ENCODE measurements at places on chromosomes 12 and 14.

DNA sequence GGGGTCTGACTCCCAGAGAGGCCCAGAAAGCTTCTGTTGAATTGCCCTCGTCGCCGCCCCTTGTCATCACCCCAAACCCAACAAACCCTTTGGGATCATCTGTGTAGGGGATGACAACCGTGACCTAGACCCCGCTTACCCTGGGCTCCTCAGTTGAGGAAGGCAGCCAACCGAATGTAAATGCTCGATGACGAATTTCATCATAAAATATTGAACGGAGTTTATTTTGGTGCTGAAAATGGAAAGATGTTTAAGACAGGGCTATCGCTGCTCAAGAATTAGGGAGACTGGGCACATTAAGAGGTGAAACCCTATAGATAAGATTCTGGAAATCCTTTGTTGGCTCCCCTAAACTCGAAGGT lies 512 bp downstream of the ACTR10 start:
- no peak for DNase-seq

GRCh38 chr14:49220492-49220891 lies 365.7 kb downstream of the RPS29 start:
- no peak for DNase-seq

GRCh38 chr12:41558671-41559070 lies 370.6 kb downstream of the PDZRN4 start:
- no peak for DNase-seq

GRCh38 chr12:12506496-12506890 lies 56.2 kb downstream of the DUSP16 start:
- no peak for DNase-seq

GRCh38 chr12:69341328-69341727 lies 6.9 kb upstream of the LYZ start:
- no peak for DNase-seq

DNA sequence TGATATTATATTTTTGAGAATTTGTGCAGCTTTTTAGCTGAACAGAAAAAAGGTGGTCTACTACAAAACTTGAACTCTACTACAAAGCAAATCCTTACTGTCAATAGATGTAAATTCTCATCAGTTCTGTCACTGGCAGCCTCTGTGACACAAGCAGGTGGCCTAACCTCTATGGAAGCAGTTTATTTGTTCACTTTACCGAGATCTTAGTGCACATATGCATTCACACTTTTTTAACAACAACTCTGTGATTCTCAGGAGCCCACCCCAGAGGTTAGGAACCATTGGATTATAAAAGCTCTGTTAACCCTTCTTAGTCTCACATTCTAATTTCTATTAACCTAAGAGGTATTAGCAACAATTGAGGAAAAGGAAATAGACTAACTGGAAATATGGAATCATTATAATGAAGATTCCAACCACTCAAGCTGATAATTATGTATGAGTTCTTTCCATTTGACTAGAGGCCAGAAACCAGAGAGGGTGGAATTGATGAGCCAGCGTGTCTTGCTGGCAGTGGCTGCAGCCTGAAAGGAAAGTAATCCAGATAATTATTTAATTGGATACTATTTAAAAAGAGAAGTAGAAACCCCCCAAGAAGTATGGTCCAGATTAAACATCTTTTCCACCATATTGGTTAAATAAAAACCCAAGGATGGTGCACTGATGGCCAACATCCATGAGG lies 451.1 kb downstream of the TMEM117 start:
- DNase-seq, result no peak

DNA sequence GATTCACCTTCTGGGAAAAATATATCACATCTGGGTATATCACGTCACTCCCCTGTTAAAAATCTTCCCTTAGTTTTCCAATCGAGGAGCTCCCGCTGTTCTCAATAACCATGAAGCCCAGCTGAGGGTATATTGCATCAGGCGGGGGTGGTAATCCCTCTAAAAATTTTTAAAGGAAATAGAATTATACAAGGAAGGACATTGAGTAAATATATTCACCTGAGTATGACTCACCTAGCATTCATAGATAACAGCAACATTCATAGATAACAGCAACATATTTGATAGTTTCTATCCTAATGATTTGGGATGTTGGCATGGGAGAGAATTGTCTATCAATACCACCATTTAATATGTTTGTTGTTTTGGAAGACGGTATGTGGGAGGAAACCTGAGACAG lies 473.6 kb downstream of the RMST start:
- no peak for DNase-seq

- no peak for DNase-seq
Observed at GRCh38 chr12:57268264-57268663, 17.3 kb upstream of the STAC3 start.

DNA sequence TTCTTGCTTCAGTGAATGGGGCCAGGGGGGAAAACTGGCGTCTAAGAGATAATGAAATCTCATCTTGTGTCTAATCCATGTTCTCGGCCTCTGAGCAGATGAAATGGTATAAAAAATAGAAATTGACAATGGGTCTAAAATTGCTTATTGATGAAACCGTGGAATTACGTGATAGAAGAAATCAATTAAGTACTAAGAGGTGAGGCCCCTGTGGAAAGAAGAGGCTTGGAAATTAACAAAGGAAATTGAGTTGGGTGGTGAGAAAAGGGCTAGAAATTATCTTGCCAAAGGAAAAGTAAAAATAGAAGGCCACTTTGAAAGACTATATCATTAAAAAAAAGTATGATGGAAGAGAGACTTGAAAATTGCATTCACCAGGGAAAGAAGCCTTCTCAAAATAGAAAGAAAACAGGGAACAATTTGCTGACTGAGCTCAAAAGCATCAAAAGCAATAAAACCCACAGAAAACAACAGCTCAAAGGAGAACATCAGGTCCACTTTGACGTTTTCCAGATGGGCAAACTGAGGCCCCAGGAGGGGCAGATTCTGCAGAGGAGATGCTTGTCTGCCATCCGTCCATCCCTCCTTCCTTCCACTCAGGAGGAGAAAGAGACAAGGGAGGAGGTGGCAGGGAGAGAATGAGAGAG lies 226.1 kb upstream of the RTL1 start:
- DNase-seq, result no peak

DNA sequence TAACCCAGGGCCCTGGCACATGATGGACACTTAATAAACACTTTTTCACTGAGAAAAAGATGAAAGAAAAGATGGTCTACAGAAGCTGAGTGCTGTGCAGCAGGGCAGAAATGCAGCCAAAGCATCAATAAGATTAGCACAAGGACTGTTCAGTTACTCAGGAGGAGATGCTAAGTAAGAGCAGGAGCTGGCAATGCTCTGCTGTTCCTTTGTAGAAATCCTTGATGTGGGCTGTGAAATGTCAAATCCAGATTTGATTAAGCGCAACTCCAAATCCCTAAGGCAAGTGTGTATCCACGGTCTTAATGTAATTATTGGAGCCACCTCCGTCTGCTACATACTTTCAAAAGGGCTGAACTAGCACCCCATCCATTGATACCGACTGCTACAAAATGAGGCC lies 151.8 kb upstream of the BTG1 start:
- no peak for DNase-seq

GRCh38 chr12:124484067-124484466 lies 83.3 kb downstream of the NCOR2 start:
- DNase-seq, result no peak

DNA sequence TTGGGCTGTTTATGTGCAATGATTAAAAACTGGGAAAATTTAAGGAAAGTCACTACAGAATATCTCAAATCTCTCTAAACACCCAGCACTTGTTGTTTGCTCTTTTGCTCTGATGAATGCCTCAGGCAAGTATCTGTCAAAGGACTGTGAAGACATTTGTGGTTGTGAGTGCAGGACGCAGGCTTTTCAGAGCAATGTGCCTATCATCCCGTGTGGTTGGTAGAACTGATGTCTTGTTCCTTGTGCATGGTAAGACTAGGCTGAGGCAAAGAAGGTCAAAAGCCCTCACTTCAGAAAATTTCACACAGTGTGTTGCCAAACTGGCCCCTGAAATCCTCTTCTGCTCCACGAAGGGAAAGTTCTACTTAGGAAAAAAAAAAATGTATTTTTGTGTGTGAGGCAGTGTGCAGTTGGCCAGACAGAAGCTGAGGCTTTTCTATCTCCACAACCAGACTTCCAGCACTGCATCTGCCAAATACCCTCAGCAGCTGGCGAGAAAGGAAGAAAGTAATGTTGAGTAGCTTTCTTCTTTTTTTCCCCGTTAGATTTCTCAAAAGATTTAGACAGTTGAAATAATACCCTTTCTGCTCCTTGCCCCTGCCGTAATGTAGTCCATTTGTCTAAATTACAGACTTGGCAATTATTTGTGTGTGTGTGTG lies 1103.1 kb downstream of the VRK1 start:
- no peak for DNase-seq

GRCh38 chr14:103628221-103628683 lies 759 bp upstream of the KLC1 start:
- DNase-seq, result no peak

DNA sequence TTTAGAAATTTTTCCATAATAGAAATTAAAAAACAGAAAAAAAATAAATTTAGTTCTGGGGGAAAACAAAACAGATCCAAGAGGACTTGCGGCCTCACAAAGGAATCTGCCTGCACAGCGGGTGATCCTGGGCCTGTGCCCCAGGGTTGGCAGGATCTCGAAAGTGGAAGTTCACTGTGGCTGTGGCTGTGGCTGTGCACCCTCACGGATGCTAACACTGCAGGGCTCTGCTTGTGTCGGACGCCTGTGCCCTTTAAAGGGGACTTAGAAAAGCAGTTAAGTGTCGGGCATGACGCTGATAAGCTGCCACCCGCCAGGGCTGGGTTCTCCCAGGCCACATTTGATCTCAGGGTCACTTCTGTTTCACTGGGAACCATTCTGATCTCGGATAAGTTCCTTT lies 209.1 kb downstream of the TTC7B start:
- DNase-seq, result no peak

DNA sequence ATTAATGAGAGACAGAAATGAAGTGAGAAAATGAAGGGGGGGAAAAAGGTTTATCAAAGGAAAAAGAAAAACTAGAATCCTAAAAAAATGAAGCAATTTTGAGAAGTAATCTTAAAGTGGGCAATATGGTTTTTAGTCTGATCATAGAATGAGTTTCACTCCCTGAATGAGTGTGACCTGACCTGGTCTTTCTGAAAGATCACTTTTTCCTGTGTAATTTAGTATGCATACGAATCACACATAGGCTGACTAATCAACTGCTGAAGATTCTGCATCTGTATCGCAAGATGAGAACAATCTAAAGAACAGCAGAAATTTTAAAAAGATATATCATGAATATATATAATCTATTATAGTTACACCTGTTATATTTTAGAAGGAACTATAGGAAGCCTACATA lies 11.3 kb downstream of the GNPTAB start:
- no peak for DNase-seq

GRCh38 chr14:58243790-58244555 lies 670 bp upstream of the PSMA3 start:
- no peak for DNase-seq

DNA sequence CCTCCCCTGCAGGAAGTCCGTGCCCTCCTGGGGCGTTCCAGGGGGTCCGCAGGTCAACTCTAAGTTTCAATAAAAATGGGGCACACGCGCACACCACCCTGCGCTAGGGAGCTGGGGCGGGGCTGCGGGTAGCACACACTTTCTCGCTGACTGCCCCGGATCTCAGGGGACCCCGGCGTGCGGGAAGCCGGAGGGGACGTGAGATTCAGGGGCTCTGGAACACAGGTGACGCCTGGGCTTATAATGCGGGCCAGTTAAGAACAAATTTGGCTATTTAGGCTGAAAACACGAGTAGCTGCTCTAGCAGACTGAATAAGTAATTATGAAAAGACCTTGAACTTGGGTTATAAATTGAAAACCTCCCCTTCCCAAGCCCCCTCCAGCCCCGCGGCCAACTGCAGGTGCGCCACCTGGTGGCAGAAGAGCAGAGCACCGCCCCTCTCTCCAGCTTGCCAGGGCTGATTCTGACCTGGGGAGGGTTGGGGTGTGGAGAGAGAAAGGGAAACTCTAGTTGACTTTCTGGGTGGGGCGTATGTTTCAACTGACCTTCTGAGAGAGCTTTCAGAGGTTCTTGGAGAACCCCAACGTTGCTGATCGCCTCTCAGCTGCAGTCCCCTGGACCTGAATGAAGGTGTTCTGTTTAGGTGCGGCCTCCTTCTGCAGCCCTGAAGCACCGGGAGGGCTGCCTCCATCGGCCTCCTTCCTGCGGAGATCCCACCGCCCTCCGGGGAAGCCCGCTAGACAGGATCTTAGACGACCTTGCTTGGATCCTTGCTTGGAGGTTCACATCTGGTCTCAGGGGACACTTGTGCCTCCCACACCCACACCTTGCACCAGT lies 118.4 kb upstream of the EVL start:
- DNase-seq, result no peak

GRCh38 chr14:88323086-88323522 lies at the start of gene KCNK10:
Gene KCNK10 (minus strand): TSS chr14:88323269. CDS start chr14:88322798, 471 bp downstream.
- DNase-seq, result no peak

DNA sequence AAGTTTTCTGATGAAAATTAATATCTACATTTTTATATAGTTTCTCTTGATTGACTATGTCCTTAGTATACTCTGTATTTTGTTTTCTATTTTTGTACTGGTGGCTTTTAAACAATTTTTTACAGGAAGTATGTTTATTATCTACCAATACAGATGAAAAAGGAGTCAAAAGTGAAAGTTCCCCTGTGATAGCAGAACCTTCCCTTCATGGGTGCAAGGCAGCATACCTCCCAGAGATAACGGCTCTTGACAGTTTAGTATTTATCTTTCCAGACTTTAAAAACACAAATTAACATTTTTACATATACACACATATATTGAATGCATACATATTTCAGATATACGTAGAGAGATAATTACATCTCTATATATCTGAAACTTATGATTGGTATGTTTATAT lies 17.1 kb upstream of the FAM234B start:
- DNase-seq, result no peak

GRCh38 chr14:64507376-64508156 lies 3.0 kb downstream of the ZBTB1 start:
- no peak for DNase-seq

DNA sequence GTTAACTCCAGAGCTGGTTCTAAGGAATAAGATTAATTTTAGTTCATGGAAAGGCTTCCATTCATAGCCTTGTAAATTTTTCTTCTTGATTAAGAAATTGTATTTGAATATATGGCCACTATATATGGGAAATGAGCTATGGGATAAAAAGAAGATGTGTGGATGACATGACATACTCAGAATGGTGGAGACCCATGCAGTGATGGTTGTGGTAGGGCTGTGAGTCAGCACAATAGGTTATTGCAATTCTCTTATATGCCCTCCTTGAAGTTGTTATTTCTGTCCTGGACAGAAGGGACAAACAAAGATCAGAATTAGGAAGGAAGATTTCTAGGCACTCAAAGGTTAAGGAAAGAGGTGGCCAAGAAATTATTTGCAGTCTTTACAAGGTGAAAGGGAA lies 21.5 kb downstream of the RASSF9 start:
- no peak for DNase-seq

All from amygdala (tissue), 56 donors.